Esophagus muscularis mucosa (tissue), 4 donors: ENCODE measurements at places on chromosomes 12 and 14.

DNA sequence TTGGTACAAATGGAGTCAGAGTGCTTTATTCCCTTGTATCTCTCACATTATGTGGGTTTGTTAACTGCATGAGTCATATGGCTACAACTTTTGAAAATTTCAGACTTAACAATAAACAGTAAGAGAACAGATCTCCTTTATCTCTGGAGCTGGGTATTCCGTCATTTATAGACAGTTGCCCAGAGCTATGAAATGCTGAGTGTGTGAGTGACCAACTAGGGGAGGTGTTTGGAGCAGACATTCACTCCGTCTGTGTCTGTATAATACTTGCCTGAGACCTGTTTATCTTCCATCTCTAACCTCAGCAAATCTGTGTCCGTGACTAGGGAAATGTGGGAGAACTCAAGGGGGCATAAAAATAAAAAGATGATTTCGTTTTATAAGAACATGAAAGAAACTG lies 279.9 kb upstream of the FAR2 start:
- no peak overlapping the region for H3K27ac ChIP-seq
- no peak for DNase-seq
- H3K4me3 ChIP-seq: no peak overlapping the region

- no peaks in the 10 kb centered on the region for H3K36me3 ChIP-seq
- peaks cover 3% of the 10 kb centered on the region for H3K27me3 ChIP-seq
- no peaks in the 10 kb centered on the region for H3K4me1 ChIP-seq
Measured at GRCh38 chr12:62917926-62918325, 17.0 kb downstream of the PPM1H start.

GRCh38 chr14:41607304-41607775 lies 664 bp downstream of the LRFN5 start:
- no peaks in the 10 kb centered on the region for H3K36me3 ChIP-seq
- H3K27me3 ChIP-seq: peaks cover 77% of the 10 kb centered on the region
- DNase-seq: no peak

DNA sequence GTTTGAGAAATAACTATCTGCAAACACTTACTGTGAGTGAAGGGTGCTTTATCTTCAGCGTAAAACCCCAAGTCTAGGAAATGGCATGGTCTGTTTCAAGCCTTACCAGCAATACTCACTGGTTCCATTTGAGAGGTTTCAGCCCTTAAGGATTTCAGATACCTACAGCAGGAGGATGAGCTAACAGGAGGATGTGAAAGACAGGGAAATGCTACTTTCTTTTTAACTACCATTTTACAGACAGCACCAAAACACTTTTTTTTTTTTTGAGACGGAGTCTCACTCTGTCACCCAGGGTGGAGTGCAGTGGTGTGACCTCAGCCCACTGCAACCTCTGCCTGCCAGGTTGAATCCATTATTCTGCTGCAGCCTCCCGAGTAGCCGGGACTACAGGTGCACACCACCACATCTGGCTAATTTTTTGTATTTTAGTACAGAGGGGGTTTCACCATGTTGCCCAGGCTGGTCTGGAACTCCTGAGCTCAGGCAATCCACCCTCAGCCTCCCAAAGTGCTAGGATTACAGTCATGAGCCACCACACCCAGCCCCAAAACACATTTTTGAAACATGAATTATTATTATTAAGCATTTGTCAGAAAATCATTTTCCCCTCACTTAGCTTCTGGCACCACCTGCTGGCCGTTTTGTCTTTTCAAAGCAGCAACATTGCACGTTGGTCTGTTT lies 4.6 kb downstream of the MTRFR start:
- H3K4me1 ChIP-seq: peaks cover 47% of the 10 kb centered on the region
- H3K27ac ChIP-seq: no peak overlapping the region
- H3K36me3 ChIP-seq: peaks cover 10% of the 10 kb centered on the region
- DNase-seq: no peak

GRCh38 chr14:102140750-102141145 lies 1.1 kb downstream of the WDR20 start:
- peaks cover 8% of the 10 kb centered on the region for H3K36me3 ChIP-seq
- peak overlapping the region; percentile 83 for H3K27ac ChIP-seq
- peak overlapping the region; percentile 82 for H3K4me3 ChIP-seq
